Fibroblast of lung (primary cell): ENCODE measurements at places on chromosomes 2 and 18. TPM values are rescaled to one million over a fixed set of nuclear protein-coding genes. Genes with fewer than 3 reads are reported as not detected.

The NGEF gene
- total RNA-seq = under 0.01 TPM in 1 of 2 replicates, not detected in the other

GRCh38 chr2:60175290-60175689 lies 378.2 kb downstream of the BCL11A start:
- DNase-seq = no peak

The BOLL gene
- not detected in 2 replicates for total RNA-seq

DNA sequence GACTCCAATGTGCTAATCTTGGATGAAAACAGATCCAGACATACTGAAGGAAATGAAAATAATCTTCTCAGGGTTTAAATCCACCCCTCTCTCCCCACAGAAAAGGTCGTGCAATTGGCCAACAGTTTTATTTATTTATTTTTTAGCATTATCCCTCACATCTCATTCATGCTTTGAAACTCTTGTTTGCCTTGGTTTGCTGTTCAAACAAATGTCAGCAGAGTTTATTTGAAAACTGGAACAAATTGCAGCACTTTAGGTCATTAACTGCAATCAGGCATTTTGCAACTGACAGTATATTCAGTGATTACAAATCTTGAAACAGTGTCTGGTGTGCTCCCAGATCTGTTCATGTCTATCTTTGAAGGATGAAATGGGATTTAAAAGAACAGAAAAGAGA lies 220.6 kb downstream of the SLC4A10 start:
- DNase-seq = no peak

GRCh38 chr2:186852508-186852907 lies 3.5 kb upstream of the ZSWIM2 start:
- DNase-seq = no peak

The POTEI gene
- total RNA-seq = not detected in 2 replicates

The TTN gene
- total RNA-seq = 0.33 and 0.51 TPM in 2 replicates

DNA sequence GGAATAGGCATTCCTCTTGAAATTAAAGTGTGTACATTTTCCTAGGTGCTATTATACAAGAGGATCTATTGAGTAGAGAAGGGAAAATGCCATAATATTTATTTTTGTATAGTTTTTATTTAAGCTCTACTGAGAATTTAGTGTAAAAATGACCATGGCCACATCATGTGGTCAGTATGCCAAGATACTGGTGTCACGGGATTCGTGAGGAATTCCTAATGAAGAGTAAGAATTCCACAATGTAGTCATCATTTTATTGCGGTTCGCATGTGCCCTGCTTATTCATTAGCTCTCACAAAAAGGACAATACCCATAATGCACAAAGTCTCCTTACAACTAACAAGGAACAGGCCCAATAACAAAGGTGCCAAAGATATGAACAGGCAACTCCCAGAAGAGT lies 39.3 kb upstream of the PARD3B start:
- peak; percentile 4 for DNase-seq

- DNase-seq = peak; percentile 32
These were observed 1210.4 kb upstream of the ACVR2A start for GRCh38 chr2:146634230-146635097.

The IMMT gene
- total RNA-seq = 37.5 and 47.1 TPM in 2 replicates

DNA sequence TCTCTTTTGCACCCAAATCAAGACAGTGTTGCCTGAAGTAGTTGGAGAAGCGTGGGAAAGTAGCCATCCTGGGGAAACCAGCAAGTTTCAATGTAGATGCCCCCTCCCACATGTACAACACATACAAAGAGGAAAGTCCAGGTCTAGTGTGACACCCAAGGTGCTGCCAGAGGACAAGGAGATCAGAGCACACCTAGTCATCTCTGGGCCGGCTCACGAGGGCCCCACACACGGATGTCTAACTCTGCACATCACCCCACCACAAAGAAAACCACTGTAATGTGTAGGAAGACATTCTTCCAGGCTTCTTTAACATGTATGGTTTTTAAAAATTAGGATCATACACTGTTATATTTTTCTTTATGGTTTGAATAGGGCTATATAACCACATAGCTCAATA lies 21.6 kb downstream of the PARD6G start:
- no peak for DNase-seq

The SOS1 gene
- 15.9 and 27.6 TPM in 2 replicates for total RNA-seq

The HTR2B gene
- 31.1 and 92.5 TPM in 2 replicates for total RNA-seq

- no peak for DNase-seq
These were observed 134.5 kb downstream of the INHBB start for GRCh38 chr2:120480346-120480902.

GRCh38 chr18:37577051-37577611 lies 11.5 kb upstream of the CELF4 start:
- no peak for DNase-seq

- DNase-seq = no peak
These were observed 28.9 kb upstream of the SEMA4C start for GRCh38 chr2:96898641-96899412.

DNA sequence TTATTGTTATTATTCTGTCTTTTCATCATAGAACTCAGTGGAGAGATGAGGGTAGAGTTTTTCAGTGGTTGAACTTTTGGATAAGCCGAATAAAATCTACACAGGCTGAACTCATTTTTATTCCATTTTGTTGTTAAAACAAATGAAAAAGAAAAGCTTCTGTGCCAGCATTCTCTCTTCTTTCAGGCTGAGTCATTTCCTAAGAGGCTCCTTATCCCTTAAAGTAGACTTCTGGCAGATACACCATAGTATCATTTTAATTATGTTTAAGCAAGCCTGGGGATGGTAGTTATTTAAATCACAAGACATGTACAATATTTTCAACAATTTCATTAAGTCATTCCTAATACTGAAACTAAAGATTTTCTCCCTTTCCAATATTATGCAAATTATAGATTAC lies 1364.0 kb upstream of the NRXN1 start:
- peak; percentile 66 for DNase-seq

- DNase-seq = no peak
These were observed 107.3 kb downstream of the USP34 start for GRCh38 chr2:61363580-61363979.

GRCh38 chr18:68779169-68779568 lies 18.7 kb upstream of the CCDC102B start:
- peak; percentile 95 for DNase-seq

- DNase-seq = no peak
These were observed 357.7 kb upstream of the SYT4 start for GRCh38 chr18:43634994-43635393.

- DNase-seq = no peak
These were observed 90.1 kb upstream of the RAB12 start for GRCh38 chr18:8519102-8519501.

DNA sequence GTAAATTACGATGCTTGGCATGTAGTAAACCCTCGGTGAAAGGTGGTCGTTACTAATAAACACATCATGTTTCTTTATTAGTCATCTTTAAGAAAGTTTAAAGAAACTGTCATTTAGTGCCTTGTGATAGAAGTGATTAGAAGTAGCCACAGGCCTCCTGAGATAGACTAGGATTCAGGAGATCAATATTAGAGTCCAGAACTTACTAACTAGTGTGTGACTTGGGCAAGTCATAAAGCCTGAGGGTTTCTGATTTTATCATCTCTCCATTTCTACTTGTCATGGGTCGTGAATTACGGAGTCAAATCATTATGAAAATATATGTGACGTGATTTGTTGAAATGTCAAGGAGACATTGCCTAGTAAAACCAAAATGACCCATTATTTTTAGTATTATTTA lies 6.7 kb downstream of the RPE start:
- no peak for DNase-seq

DNA sequence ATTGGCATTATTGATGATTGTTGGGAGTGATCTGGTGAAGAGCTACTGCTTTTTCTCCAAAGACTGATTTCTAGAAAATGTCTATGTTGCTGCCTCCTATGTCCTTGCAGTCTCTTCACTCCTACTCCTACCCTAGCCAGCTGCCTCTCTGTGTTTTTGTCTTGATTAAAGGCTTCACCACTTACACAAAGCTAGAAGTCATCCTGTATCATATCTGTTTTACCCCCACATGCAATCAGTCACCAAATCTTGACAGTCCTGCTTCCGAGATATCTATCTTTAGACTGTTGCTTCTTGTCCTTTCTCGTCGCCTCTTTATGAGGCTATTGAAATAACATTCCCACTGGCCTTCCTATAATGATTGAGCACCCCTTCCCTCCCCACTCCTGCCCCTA lies 84.5 kb upstream of the ITGA4 start:
- DNase-seq = no peak

The CHRNA1 gene
- total RNA-seq = 0.33 TPM in 1 of 2 replicates, not detected in the other

GRCh38 chr2:149028377-149028776 lies 10.1 kb upstream of the LYPD6B start:
- no peak for DNase-seq

The FAM161A gene
- total RNA-seq = 2.6 and 3.1 TPM in 2 replicates

- peak; percentile 76 for DNase-seq
These were observed 813 bp upstream of the MEIS1 start for GRCh38 chr2:66433945-66434678.

The B3GNT7 gene
- under 0.01 and 0.17 TPM in 2 replicates for total RNA-seq

- DNase-seq = no peak
These were observed 79.6 kb downstream of the WDSUB1 start for GRCh38 chr2:159206736-159207380.

- no peak for DNase-seq
These were observed 1.5 kb upstream of the NR4A2 start for GRCh38 chr2:156333951-156334495.

GRCh38 chr2:221969087-221969829 lies 329.5 kb downstream of the PAX3 start:
- DNase-seq = peak; percentile 40

The SLC11A1 gene
- total RNA-seq = 0.17 and 0.26 TPM in 2 replicates

- DNase-seq = peak; percentile 74
These were observed 68.3 kb downstream of the ACKR3 start for GRCh38 chr2:236637686-236638569.

The CCDC85A gene
- total RNA-seq = not detected in 2 replicates

DNA sequence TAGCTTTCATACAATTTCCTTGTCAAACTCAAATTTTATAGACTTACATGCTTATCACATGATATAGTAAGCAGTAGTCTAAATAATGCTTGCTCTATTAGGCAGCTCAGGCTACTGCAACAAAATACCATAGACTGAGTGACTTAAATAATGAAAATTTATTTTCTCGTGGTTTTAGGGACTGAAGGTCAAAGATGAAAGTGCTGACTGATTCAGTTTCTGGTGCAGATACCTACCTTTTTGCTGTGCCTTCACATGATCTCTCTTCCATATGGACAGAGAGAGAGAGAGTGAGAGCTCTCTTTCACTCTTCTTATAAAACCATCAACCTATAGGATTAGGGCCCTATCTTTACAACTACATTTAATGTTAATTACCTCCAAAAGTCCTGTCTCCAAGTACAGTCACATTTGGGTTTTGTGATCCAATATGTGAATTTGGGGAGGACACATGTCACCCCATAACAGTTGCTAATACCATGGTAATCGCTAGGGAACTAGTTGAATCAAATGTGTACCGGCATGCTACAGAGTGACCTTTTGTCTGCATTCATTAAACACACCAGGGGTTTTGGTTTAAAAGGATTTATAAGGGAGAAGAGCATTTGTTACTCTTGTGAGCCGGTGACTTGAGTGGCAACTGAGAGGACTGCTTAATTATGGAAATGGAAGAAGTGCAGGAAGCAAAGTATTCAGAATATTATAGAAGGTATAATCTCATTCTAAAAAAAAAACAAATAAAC lies 723.4 kb upstream of the LRRTM4 start:
- no peak for DNase-seq

DNA sequence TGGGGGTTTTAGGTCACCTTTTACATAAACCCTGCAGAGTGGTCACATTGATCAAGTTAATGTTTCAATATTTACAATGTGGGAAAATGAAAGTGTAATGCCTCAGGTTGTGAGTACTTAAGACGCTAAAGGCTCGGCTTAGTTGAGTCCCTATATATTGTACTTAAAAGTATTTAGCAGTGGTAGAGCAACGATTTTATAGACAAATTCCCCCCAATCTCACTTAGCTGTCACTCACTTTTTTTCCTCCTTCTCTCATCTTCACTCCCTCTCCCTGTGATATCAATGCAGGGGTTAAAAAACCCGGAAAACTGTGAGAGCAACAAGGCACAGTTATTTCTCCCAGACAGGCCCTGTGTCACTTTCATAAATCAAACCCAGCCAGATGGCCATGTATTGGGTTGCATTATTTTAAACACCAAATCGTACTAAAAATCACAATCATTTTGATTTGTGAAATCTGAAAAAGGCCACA lies 5.4 kb downstream of the POU3F3 start:
- no peak for DNase-seq

GRCh38 chr2:133262893-133263292 lies 305.4 kb downstream of the NCKAP5 start:
- DNase-seq = no peak

DNA sequence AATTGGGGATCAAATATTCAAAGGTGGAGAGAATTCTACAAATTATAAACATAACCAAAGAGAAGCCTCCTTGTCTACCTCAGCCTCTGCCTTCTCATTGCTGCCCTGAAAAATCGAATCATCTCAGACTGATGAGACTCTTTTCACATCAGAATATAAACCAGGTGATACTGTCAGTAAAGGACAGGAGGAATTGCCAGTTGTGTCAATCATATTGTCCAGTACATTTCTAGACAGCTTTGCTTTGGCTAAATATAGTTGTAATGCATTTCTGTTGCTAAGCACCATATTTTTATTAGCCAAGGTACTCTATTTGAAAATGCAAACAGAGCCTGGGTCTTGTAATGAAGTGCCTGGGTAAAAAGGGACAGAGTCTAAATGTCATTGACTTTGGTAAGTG lies 92.6 kb upstream of the TLK1 start:
- DNase-seq = no peak
